ENCODE measurements at places on chromosomes 13 and 19.

DNA sequence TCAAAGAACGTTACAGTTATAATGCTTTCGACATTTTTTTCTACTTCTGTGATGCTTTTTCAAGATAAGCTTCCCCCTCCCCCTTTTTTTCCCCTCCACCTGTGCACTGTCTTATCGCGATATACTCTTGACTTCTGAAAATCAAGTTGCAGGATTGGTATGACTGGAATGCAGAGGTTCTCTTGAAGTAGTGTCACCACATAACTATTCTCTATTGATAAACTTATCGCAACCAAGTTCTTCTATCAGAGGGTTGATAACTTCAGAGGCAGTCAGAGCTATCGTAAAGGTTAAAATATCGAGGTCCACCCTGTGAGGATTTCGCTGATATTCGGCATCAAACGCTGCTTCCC lies 820 bp downstream of the EID2 start:
- no peak for DNase-seq

DNA sequence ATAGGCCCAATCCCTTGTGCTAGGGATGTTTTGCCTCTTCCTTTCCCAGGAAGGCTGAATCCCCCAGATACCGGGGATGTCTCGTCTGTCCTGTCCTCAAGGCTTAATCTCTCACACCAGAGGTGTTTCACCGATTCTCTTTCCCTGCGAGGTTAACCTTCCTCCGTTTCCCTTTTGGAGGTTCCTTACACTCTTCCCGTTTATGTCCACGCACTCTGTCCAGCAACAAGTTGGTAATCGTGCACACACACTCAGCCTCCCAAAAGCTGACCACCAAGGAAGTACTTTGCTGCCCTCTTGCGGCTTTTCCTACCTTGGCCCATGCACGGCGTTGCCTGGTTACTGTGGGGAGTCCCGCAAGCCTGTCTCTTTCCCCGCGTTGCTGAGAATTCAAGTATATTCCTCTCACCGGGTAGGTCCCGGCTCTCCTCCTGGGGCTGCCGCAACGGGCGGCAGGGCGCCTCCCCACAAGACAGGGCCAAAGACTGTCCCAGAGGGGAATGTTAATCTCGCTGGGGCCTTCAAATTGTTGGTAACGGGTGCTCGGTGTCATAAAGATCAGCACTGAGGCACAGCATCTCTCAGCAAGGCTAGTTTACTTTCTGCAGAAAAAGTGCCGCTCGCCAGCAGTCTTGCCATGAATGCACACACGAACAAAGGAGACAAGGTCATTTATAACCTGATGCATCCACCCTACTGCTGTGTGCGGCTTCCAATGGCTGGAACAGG lies 36.7 kb upstream of the CD177 start:
- no peak for DNase-seq

DNA sequence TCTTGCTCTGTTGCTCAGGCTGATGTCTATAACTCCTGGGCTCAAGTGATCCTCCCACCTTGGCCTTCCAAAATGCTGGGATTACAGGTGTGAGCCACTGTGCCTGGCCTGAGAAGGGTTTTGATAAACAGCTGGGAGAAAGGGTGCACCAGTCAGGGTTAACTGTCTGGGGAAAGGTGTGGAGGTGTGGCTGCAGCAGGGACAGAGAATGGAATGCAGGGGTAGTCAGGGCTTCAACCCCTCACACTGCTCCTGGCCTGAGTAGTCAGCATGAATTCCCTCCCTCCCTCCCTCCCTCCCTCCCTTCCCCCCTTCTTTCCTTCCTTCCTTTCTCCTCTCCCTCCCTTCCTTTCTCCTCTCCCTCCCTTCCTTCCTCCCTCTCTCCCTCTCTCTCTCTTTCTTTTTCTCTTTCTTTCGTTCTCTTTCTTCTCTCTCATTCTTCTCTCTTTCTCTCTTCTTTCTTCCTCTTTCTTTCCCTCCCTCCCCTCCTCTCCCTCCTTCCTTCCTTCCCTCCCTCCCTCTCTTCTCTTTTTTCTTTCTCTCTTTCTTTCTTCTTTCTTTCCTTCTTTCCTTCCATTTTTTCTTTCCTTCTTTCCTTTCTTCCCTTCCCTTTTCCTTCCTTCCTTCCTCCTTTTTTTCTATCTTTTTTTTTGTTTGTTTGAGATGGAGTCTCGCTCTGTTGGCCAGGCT lies 16.0 kb downstream of the MYO1F start:
- DNase-seq: no peak

GRCh38 chr13:42377640-42378382 lies 105.9 kb downstream of the AKAP11 start:
- no peak for DNase-seq

DNA sequence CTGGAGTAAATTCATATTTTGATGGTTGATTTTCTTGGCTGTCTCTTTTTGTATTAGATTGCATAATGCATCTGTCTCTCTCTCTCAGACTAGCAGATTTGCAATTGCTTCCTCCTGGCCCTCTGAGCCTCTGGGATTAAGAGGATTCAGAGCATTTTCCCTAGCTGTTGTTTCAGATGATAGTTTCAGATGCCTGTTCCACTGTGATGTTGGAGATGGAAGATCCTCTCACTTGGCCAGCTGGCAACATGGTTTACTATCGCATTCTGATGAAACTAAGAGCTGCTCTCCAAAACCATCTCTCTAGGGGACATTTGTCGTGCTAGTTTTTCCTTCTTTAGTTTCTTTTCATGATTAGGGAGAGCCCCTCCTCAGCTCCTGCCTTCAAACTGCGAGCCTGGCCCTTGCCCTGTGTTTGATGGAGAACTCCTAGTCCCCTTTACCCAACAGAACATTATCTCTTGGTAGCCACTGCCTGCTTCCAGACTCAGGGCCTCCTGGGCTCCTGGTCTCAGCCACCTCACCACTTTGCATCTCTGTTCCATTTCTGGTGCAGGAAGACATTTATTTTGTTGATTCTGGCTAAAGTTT lies 244.6 kb downstream of the B3GLCT start:
- DNase-seq: no peak

- DNase-seq: no peak
Measured at GRCh38 chr13:104553186-104553585, 1487.0 kb upstream of the SLC10A2 start.

DNA sequence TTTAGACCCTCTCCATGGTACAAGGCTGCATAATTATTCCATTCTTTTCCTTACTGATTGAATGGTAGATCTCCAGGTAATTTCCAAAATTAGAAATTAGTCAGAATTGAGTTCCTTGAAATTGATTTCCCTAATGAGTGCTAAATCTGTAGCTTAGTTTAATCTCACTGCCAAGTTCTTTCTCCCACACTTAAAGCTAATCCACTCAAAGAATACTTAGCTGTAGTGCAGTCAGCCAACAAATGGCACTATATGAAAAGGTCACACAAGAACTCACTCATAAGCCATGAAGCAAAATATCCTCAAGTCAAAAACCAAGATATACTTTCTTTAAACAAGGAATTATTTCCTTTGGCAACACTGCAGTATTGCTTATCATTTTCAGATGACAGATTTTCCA lies 62.0 kb downstream of the XPO4 start:
- DNase-seq: peak; percentile 25

GRCh38 chr13:75492389-75492788 lies 10.4 kb upstream of the TBC1D4 start:
- no peak for DNase-seq

GRCh38 chr19:39133431-39134270 lies 8.1 kb downstream of the PAK4 start:
- DNase-seq: no peak

- no peak for DNase-seq
Measured at GRCh38 chr13:60484865-60485264, 87.8 kb downstream of the TDRD3 start.

- DNase-seq: no peak
Measured at GRCh38 chr13:113740661-113741060, 18.4 kb upstream of the TMEM255B start.

DNA sequence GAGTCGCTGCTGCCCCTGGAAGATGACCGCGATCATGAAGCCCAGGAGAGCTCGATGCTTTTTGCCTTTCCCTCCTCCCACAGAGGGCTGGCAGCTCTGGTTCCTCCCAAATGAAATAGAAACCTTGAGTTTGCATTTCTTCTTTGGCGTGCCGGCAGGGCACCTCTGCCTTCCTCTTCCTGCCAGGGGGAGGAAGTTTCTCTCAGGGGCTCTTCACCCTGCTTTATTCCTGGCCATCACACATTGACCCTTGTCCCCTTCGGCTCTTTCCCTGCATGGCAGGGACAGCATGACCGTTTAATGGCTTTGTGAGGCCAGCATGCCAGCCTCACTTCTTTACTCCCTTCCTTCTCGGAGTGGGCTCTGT lies 47.9 kb downstream of the ACTN4 start:
- no peak for DNase-seq

- DNase-seq: no peak
Measured at GRCh38 chr13:42612021-42612765, 38.2 kb downstream of the TNFSF11 start.

- no peak for DNase-seq
Measured at GRCh38 chr19:8306235-8307054, 1.7 kb downstream of the CD320 start.

DNA sequence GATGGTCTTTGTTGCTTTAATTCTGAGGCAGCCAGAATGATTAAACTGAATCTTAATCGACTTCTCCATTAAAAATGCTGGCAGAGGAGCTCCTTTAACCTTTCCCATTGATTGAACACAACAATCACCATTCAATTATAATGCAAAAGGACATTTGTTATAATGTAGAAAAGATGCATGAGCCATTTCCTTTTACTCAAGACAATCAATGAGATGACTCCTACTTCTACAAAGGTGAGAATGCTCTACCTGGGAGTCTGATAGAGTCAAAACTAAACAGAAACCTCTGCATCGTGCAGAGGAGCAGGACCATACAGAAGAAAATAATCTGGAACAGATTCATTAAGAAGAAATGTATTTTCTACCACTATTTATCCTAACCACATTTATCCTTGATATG lies 253.6 kb upstream of the DACH1 start:
- no peak for DNase-seq

DNA sequence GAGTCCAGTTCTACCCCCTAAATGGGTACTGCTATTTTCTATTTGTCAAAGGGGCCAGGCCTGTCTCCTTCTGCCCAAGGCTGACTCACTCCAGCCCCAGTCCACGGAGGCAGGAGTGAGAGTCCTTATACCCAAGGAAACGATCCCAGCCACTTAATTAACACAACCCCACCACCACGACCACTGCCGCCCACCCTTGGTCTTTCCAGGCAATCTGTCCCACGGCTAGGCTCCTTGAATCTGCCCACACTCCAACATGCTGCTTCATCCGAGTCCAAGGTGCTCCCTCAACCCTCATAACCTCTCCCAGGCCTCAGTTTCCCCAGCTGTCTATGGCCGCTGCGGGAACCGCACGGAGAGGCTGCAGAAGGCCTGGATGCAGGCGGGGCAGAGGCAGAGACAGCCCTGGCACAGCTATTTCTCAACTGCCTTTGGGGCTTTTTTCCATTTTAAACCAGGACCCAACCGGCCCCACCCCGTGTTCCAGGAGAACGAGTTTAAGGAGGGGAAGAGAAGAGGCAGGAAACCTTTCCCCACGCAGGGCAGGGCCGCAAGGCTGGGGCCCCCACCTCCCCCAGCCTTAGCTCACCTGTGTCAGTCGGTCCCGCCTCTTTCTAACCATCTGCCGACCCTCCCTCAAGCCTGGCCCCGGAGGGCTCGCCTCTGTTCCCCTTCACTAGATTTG lies 746 bp downstream of the RAB3D start:
- no peak for DNase-seq

- no peak for DNase-seq
Measured at GRCh38 chr13:106090001-106090400, 445.5 kb downstream of the EFNB2 start.

DNA sequence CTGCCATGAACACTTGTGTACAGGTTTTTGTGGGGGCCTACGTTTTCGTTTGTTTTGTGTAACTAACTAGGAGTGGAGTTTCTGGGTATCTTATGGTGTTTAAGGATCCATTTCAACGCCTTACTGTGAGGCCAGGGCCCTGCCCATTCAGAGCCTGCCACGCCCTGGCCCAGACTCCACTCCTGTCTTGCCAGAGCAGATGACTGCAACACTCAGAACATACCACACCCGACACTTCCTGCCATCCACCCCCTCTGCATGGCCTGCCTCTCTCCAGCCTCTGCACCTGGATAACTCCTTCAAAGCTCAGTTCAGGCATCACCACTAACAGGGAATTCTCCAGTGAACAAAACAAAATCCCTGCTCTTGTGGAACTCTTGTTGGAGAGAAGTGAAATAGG lies 43.2 kb downstream of the RGCC start:
- DNase-seq: no peak

DNA sequence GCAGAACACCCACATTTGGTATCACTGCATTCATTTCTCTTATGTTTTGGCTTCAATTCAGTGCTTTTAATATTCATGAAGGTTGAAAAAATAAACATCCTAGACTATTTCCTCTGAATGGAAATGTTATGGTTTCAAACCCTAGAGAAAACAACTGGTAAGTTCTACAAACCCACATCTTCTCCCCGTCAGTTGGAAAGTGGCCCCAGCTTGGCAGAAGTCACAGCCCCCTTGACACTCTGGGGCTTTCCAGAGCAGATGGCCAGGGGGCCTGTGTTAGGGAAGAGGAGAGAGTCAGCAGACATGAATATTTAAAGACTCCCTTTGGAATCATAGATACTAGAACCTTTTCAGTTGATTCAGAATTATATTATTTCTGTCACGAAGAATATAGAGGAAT lies 123.9 kb downstream of the SHISA2 start:
- DNase-seq: peak; percentile 55

DNA sequence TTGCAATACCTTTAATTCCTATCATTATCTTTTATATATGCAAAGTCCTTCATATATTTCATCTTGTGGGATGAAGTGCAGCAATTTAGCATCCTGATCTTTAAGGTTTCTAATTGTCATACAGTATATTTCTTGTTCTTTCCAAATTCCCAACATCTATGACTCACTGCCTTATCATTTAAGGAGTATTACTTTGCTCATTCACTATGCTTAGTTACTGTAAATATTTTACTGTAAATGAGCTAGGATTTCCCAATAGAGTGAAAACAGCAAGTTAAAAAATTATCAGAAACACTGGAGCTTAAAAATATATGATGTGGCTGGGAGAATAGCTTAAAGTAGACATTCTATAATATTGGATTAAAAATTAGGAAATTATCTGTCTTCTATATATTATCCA lies 69.9 kb downstream of the SLITRK6 start:
- DNase-seq: no peak

GRCh38 chr19:36604656-36605100 lies 435 bp upstream of the ZNF382 start:
- DNase-seq: peak; percentile 5

GRCh38 chr19:4571305-4571917 lies 11.9 kb upstream of the SEMA6B start:
- no peak for DNase-seq

- DNase-seq: no peak
Measured at GRCh38 chr19:55546822-55547614, 1.7 kb upstream of the SBK3 start.

DNA sequence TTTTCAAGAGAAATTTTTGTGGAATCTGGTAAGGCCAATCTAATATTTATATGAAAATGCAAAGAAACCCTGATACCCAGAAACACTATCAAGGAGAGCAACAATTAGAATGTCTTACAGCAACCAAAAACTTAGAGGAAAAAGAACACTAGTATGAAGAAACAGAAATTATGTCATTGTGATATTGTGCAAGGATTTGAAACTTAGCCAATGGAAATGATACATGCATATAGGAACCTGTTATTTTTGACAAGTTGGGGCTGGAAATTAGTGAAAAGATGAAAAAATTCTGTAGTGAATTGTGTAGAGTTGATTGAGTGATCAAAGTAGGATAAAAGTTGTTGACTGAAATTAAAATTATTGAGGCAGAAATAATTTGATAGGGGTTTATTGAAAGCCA lies 792.6 kb upstream of the SLITRK6 start:
- DNase-seq: no peak

- no peak for DNase-seq
Measured at GRCh38 chr19:28737021-28737895, 475.7 kb downstream of the UQCRFS1 start.

GRCh38 chr19:17755977-17756670 lies 4.8 kb downstream of the FCHO1 start:
- DNase-seq: peak; percentile 64

All from NCI-H524 treated with DMSO at 0.1 percent for 48 hours (cell line).